ENCODE measurements at places on chromosomes 16 and 17.

DNA sequence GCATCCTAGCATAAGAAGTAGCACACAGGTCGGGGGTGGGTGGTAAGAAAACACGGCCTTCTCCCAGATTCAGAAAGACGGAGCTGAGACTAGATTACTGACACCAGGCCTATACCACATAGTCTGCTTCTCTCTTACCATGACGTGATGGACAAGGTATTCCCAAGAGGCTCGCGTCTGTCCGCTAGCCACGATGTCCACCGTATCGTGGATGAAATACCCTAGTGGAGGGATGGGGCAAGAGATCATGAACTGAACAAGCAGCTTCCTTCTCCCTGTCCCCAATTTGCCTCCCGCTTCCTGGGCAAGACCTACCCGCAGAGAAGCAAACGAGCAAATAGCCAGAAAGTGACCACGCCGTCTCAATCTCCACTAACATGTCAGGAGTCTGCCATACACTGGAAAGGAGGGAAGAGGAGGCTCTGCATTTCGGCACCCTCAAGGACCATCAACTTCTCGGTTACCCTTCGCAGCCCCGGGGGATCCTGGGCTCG lies 820 bp downstream of the TLCD1 start:
- no peak for DNase-seq

- no peak for DNase-seq
These were observed 510.3 kb upstream of the ZFHX3 start for GRCh38 chr16:73558219-73558618.

DNA sequence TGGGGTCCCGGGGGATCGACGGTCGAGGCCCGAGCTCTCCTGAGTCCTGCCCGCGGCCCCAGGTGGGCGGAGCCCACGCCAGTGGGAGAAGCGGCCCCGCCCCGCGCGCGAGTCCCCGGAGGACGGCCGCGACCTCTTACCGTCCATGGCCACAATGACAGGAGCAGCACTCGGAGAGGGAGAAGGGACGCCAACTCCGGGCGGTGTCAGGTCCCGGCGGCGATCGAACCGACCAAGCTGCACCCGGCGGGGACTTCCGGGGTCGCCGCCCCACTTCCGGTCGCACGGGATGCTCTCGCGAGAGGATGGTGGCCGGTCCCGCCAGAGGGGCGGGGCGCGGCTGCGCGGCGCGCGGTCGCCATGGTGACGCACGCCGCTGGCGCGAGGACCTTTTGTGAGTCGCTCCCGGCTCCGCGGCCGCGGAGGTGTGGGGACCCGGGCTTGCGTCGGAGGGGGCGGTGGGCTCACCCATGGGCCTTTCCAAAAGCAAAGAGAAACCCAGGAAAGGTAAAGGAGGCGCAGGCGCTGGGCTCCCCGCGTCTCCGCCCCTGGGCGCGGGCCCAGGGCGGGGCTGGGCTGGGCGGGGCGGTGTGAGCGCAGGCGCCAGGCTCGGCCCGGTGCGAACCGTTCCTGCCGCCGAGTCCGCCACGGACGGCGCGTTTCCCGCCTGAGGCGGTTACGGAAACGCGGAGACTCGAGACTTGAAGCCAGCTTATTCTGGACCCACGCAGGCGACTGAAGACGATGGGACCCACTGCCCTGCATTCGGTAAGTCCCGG lies at the start of the genes CHMP1A and SPATA33:
TSS of gene CHMP1A (minus strand) at position 267 of the 779 bp plus-strand sequence. CDS start at position 147, 120 bp downstream.
TSS of gene SPATA33 (plus strand) at position 395 of the 779 bp plus-strand sequence. CDS start at position 471, 76 bp downstream.
- DNase-seq = peak; percentile 94

- DNase-seq = no peak
These were observed 6.5 kb downstream of the NFATC3 start for GRCh38 chr16:68091380-68092261.

Measured in left ventricle myocardium superior (tissue), 1 donor.